ENCODE measurements at places on chromosomes 7 and 10.

- DNase-seq = no peak
Observed at GRCh38 chr10:61784354-61785133, 117.0 kb upstream of the ARID5B start.

DNA sequence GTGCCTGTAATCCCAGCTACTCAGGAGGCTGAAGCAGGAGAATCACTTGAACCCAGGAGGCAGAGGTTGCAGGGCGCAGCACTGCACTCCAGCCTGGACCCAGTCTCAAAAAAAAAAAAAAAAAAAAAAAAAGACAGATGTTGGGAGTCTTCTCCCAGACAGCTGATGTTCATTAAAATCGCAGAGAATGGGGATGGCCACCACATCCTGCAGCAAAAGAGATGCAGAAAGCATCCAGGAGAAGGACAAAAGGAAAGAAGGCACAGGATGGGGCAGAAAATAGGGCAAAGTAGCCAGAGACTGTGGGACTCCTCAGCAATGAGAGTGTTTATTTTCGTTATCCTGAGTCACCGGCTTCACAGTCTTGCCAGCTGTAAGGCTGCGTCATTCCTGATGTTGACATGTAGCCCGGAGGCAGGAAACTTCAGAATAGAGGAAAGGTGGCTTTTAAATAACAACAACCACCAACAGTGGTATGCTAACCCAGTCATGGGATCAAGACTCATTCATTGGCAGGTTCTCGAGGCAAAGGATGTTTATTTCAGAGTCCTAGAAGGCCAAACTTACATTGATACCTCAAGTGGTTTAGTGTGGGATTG lies 149.5 kb upstream of the SVIL start:
- DNase-seq = peak; percentile 33

GRCh38 chr10:69865450-69865849 lies 63.7 kb downstream of the COL13A1 start:
- DNase-seq = no peak

- DNase-seq = no peak
Observed at GRCh38 chr7:45230611-45231165, 73.1 kb downstream of the RAMP3 start.

DNA sequence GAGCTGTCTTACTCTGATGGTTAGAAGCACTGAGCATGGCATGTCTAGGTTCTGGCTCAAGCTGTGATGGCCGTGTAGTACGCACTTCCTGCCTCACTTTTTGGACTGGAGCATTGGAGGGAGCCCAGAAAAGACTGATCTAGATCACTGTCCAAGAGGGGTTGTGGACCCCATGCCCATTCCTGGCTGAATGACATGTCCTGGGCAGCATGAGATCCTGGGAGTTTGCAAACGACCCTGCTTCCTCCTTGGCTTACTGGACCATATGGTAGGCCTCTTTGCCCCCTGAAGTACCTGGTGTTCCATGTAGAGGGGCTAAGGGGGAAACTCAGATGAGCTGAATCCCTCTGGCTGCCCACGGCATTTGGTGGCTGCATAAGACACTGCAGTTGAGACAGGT lies 36.7 kb downstream of the ARHGAP22 start:
- DNase-seq = no peak

DNA sequence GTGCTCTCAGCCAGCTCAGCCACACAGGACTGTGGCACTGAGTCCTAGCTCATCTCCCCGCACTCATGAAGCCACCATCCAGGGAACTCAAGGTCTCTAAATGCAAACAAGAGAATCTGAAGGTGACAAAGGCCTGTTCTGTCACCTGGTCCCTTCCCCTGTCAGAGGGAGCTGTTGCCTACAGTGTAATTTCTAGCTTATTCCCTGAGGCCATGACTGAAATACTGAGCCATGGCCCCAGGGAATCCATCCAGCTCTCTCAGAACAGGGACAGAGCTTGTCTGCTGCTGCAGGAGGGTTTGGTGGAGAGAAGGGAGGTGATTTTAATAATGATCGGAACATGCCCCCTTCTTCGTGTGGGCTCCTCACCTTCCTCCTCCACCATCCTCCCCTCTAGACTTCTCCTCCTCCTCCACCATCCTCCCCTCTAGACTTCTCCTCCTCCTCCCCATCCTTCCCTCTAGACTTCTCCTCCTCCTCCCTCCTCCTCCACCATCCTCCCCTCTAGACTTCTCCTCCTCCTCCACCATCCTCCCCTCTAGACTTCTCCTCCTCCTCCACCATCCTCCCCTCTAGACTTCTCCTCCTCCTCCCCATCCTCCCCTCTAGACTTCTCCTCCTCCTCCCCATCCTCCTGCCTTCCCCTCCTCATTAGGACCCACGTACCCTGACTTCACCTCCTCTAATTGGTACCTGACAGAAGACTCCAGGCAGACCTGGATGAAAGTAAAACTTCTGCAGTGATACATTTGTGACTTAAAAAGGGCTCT lies 338.0 kb upstream of the MKI67 start:
- DNase-seq = no peak

DNA sequence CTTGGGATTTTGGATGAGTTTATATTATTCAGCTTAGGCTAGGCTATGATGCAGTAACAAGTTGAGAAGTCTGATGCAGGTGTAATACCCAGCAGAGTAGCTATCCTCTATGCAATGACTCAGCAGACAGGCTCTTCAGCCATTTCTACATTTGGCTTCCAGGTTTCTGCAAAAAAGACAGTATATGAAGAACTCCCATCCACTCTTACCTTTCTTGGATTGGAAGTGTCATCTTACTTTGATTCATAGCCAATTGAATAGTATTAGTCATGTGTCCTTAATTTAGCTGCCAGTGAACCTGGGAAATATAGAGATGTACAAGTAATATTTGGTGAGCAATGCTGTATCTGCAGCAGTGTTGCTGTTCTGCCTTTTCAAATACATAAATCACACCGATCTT lies 127.8 kb upstream of the NPSR1 start:
- DNase-seq = no peak

GRCh38 chr10:43190775-43191174 lies 52.5 kb downstream of the CSGALNACT2 start:
- DNase-seq = no peak

- DNase-seq = no peak
Observed at GRCh38 chr10:73932620-73933112, 21.7 kb downstream of the PLAU start.

GRCh38 chr10:10676972-10677371 lies 340.7 kb upstream of the CELF2 start:
- no peak for DNase-seq

DNA sequence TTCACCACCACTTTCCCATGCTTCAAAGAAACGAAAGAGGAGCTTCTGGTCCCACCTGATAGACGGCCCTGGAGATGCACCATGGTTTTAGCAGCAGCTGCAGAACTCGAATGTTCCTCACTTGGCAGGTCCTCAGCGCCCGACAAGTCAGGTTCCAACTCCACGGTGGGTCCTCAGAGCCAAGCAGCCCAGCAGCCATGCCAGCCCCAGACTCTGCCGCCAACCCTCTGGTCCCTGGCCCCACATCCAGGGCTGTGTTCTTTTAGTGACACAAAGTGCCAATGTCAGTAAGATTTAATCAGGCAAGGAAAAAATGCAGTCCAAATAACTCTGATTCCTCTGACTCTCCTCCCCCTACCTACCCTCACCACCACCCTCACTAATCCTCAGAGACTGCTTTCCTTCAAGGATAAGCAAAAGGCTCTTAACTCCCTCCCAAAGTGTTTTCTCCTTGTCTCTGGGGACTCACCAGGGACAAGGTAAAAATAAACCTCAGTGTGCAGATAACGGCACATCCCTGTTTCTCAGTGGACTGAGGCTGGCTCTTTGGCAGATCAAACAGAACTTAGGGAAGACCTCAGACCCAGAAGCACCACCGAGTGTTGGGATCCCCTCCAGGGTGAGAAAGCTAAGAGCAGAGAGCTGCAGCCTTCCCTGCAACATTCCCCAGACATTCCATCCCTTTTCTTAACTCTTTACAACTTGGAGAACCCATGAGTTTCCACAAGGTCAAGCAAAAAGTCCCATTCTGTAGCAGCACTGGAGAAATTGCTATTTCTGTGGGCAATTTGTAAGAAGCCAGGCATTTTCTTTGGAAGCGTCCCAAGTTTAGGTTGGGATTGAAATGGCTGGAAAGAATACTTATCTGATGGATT lies 358.9 kb downstream of the FRMD4A start:
- no peak for DNase-seq

DNA sequence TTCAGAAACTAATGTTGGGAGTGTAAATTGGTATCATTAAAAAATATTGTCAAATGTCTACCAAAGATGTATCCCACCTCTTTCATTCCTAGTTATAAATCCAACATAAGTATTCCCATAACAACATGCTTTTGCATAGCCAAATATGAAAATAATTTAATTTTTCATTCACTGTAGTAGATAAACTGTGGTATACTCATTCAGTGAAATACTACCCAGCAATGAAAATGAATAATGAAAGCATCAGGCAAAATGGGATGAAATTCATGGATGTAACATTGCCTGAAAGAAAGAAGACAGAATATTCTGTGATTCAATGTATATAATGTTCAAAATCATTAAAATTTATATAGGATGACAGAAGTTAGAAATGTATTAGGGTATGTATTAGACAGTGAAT lies 629.0 kb upstream of the MBL2 start:
- DNase-seq = no peak

DNA sequence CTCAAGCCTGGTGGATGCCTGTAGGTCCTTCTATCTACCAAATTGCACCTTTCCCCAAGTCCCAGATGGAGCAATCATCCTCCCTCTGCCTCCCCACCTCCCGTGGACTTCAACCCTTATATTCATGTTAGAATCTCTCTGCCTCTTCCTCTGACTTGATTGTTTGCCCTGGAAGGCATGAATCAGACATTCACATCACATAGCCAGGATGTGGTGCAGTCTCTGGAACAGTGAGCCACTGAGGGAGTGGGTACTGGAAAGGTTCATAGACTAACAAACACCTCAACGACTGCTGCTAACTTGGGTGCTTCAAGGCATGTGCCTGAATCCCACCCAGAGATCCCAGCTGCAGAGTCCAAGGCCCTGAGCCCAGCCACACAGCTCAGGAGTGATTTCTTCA lies 494.0 kb downstream of the TNS3 start:
- DNase-seq = no peak

DNA sequence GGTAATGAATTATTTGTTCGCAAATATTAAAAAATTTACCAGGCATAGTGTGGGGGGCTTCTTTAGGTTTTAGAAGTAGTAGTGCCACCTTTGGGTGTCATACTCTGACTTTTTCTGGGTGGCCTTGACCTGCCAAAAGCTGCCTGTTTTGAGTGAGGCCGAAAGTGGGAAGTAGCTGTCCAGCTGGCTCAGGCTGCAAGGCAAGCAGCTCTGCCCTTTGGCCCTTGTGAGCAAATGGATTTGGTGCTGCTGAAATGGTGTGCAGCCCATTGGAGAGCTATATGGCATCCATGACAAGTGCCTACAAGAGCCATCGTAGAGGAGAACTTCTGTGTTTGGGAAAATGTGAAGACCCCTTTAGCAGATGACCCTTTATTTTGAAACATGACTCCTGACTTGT lies 20.2 kb upstream of the ICA1 start:
- DNase-seq = no peak

DNA sequence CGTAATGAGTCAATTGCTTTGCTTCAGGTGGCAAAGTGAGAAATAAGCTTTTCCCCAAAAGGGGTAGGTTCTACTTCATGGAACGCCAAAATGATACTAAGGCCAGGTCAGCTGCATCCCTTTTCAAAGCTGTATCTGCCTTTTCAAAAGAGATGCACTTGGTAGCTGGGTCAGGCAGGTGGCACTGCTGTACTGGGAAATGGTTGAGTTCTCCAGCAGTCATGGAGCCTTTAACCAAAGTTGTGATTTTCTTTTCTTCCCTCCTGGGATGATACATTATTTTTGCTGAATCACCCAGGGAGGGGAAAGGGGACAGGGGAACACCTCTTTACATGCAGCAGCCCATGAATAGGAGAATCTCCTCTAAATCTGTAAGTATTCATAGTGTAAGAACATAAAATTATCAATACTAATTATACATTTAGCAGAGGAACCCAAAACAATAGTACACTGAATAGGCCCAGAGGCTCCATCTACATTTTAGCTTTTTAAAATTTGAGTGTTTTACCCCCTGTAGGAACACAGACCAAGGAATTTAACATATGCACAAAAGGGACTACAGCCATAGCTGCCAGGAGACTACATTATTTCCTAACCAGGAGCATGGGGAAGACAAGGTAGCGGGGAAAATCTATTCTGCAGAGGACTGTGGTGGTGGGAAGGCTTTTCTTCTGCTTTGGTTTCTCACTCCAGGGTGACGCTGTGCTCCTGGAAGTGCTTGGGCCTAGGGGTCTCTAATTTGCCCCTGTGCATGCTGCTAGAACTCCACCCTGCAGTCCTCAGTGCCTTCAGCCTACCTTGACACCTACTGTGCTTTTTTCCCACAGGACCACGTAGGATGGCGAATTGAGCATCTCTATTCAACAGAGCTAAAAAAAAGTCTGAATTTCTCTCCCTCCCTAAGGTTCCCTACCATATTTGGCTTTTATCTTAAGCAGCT lies 6.4 kb upstream of the GPR22 start:
- DNase-seq = no peak

DNA sequence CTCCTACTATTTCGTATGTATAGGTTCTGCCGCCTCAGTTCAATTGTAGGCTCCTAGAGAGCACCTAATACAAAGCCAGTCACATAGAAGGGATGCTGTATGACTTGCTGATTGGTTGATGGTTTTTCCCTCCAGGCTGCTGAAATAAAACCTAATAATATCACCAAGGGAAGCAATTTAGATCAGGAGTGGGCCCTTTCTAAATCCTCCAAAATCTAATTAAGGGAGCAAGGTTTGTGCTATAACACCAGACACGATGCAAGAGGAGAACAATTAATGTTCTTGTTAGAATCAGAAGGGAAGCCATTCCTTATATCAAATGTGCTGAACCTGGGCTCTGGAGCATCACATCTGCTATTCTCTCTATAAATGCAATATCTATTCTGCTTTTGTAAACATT lies 42.0 kb upstream of the SLC13A1 start:
- DNase-seq = no peak

DNA sequence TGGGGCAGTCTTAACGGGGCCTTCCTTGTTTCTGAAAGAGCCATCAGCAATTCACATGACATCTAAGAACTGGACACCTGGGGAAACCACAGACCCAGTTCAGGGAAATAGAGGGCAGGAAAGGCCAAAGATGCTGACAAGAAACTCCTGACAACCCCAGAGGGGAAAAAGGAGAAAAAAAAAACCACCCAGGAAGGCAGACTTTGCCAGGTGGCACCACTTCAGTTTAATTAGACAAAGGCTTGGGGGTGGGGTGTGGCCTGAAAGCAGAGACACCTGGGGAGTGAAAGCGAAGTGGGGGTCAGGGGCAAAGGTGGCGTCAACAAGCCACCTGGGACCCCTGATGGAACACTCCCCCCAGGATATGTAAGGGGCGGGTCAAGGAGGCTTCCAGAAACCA lies 53.6 kb downstream of the RAB11FIP2 start:
- no peak for DNase-seq

DNA sequence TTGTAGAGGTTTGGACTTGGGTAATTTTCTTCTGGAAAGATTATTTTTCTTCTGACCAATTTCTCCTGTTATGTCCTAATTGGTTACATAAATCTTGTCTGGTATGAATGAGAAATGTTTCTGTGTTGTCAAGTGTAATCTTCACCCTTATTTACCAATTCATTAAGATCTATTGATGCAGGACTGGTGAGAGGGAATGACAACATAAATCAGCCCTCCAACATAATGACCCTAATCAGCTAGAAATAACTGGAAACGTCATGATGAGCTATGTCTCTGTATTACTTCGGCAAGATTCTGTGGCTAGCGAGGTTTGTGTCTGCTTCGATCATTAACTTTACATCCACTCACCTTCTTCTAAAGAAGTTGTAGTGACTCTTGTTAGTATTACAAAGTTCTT lies 3.5 kb downstream of the FOXP2 start:
- DNase-seq = no peak

Measured in 8988T (cell line).